ENCODE measurements at places on chromosomes 16 and 17.

DNA sequence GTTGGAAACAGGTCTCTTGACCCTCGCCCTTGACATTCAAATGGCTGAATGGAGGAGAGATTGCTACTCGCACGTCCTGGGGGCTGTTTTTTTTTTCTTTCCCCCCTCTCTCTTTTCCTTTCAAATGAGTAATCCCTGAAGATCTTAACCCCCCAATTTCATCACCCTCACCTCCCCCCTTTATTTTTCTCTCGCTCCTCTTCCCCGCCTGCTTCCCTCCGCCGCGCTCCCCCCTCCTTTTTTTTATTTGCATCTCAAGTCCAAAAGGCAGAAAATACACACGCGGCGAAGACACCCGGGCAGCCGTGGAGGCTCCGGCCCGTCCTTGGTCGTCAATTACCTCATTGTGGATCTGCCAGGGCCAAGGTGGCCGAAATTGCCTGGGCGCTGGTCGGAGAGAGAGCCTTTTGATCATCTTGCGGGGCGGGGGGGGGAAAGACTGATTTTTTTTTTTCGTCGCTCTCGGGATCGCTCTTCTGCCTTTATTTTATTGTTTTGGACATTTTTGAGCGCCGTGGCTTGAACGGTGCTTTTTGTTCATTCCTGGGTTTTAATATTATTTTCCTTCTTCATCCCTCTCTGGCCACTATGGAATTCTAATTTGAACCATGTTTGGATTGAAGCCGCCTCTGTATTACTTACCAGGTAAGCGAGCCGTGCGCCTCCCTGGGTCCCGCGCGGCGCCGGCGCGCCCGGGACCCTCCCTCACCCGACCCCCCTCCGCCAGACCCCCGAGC, 57.2 kb upstream of the GSE1 start:
- DNase-seq, result no peak

DNA sequence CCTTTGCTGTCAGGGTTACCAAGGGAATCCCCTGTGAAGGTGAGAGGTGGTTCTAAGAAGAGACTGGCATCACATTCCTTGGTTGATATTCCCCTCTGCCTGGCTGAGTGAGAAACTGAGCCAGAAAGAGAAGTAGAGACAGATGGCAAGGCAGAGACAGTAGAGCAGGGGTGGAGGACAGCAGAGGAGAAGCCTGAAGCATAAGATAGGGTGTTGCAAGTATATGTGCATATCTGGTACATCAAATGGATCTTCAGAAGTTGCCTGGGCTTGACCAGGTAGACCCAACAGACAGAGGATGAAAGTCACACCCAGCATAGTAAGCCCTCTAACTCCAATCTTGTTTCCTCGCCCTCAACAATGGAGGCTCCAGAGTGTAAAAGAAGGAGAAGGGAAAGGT, 7.9 kb upstream of the THUMPD1 start:
- no peak for DNase-seq

GRCh38 chr17:50139950-50140885, 10.3 kb upstream of the SAMD14 start:
- peak; percentile 78 for DNase-seq

- no peak for DNase-seq
Observed at GRCh38 chr17:58536542-58536941, 22.1 kb upstream of the MTMR4 start.

- DNase-seq, result no peak
Observed at GRCh38 chr17:80445007-80445725, 30.2 kb downstream of the ENDOV start.

DNA sequence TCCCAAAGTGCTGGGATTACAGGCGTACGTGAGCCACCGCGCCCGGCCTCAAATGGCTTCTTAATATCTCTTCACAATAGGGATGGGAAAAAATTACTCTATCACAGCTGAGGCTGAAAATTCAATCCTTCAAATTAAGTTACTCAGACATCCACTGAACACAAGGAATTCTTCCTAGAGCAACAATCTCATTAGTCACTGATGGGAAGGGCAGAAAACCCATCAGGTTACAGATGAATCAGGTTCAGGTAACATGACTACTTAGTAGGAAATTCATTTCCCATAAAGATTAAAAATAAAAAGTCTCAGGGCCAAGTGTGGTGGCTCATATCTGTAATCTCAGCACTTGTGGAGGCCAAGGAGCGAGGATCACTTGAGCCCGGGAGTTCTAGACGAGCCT, 42.5 kb upstream of the ABR start:
- DNase-seq, result no peak

DNA sequence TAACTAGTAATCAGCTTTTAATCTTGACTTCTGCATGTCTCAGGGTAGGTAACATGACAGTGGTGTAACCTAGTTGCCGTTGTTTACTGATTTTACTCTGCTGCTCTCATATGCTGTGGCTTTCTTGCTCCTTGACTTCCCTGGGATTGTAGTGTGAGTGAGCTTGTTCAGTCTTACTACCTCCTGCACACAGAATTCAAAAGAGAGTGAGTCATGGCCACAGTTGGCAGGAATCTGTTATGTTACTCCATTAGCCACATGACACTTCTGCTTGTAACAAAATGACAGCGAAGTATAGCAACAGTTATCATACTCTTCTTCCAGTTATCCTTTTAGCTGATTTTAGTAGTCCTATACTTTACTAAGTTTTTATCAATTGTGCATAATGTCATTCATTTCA, 18.8 kb downstream of the TNRC6A start:
- DNase-seq, result peak; percentile 83

DNA sequence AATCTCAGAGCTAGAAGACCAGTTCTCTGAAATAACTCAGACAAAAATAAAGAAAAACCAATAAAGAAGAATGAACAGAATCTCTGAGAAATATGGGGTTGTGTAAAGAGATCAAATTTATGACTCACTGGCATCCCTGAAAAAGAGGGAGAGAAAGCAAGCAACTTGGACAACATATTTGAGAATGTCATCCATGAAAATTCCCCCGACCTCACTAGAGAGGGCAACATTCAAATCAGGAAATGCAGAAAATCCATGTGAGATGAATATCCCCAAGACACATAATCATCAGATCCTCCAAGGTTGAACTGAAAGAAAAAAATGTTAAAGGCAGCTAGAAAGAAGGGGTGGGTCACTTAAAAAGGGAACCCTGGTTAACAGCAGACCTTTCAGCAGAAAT, 32.1 kb downstream of the TANC2 start:
- DNase-seq, result peak; percentile 55

GRCh38 chr17:79915850-79916430, 76.7 kb upstream of the CBX4 start:
- DNase-seq, result peak; percentile 25

GRCh38 chr16:77788181-77789084, at the start of gene VAT1L:
TSS of gene VAT1L (plus strand) at chr16:77788564. CDS start at chr16:77788683, 119 bp downstream.
- DNase-seq, result peak; percentile 52

DNA sequence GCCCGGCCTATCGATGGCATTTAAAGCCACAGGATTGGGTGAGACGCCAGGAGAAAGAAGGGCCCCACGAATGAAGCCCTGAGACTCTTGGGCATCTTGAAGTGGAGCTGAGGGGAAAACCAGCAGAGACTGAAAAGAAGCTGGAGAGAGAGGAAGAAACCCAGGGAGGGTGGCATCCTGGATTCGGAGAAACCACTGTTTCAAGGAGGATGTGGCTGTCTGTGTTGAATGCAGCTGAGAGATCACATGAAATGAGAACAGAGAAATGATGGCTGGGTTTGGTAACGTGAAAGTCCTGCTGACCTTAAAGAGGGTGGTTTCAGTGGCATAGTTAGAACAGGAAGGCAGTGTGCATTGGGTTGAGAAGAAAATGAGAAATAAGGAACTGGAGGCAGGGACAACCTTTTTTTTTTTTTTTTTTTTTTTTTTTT, 3.8 kb downstream of the TNFSF12 start:
- no peak for DNase-seq

Measured in fibroblast of skin of scalp (primary cell).